CD4-positive, alpha-beta T cell treated with Interleukin-12 subunit alpha and Interleukin-12 subunit beta, for 1 hour (primary cell): ENCODE measurements at places on chromosomes 3 and 15.

GRCh38 chr15:60299452-60300047, 98.2 kb downstream of the ANXA2 start:
- no peak for DNase-seq

- no peak for DNase-seq
Measured at GRCh38 chr15:89075101-89075640, 13.1 kb upstream of the ABHD2 start.

GRCh38 chr3:55297706-55298105, 189.4 kb downstream of the WNT5A start:
- DNase-seq = no peak

DNA sequence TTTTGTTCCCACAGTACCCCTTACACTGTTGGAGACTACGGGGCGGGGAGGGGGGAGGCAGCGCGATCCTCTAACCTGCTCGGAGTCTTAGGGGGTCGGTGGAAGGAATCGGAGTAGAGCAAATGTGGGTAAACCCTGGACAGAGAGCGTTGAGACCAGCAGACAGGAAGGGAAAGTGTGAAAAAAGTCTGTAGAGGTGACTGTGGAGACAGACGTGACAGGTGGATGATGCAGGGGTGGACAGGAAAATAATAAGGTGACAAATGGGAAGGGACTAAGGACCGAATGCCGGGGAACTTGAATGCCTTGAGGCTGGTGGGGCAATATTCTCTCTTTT, 424 bp downstream of the EAF2 start:
- DNase-seq = peak; percentile 38

- DNase-seq = no peak
Measured at GRCh38 chr15:75309711-75310110, 26.2 kb upstream of the COMMD4 start.

GRCh38 chr3:141056751-141057171, 5.6 kb downstream of the SPSB4 start:
- DNase-seq = no peak

- DNase-seq = no peak
Measured at GRCh38 chr3:114299941-114300624, 6.3 kb downstream of the TIGIT start.

DNA sequence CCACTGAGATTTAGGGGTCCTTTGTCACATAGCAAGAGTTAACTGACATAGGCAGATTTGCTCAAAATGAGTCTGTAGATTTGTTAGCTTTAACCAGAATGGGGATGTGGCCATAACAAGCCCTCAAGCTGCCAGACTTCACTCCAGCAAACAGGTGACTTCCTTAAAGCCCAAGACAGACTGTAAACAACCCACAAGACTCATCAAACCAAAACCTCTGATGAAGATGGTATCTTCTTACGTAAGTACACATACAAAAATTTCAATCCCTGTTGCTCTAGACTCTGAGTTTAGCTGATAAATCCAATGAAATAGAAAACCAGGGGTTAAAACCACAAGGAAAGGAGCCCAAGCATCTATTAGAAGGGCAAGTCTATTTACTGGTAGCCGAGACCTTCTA, 18.2 kb upstream of the ZBTB20 start:
- peak; percentile 58 for DNase-seq

- DNase-seq = no peak
Measured at GRCh38 chr3:121592856-121593702, at the start of gene FBXO40. TSS of gene FBXO40 (plus strand) at chr3:121593379. CDS start at chr3:121620576, 27,197 bp downstream.

- no peak for DNase-seq
Measured at GRCh38 chr15:72068856-72069255, 49.1 kb downstream of the MYO9A start.

DNA sequence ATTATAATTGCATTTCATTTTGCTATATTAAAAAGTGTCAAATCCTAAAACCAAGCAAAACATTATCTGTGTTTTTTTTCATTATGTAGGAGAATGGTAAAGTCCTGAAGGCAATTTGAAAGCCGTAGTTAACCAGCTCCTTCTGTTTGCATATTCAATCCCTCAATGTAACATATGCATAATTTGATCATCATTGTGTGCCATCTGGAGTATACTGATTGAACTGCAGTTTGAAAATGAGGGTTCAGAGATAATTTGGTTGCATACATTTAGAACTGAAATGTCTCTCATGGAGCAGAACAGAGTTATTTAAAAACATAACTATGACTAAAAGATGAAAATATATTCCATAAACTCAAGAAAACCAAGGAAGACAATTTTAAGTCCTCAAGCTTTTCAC, 518.6 kb downstream of the GBE1 start:
- DNase-seq = no peak

GRCh38 chr15:99250001-99250400, 620 bp upstream of the TTC23 start:
- no peak for DNase-seq

GRCh38 chr3:160686955-160687535, 10.1 kb downstream of the ARL14 start:
- DNase-seq = peak; percentile 22

GRCh38 chr3:46660003-46660402, 33.5 kb downstream of the ALS2CL start:
- no peak for DNase-seq

- no peak for DNase-seq
Measured at GRCh38 chr3:100662113-100662823, 47.0 kb upstream of the TFG start.

GRCh38 chr3:152355744-152356665, 87.3 kb downstream of the MBNL1 start:
- DNase-seq = no peak

DNA sequence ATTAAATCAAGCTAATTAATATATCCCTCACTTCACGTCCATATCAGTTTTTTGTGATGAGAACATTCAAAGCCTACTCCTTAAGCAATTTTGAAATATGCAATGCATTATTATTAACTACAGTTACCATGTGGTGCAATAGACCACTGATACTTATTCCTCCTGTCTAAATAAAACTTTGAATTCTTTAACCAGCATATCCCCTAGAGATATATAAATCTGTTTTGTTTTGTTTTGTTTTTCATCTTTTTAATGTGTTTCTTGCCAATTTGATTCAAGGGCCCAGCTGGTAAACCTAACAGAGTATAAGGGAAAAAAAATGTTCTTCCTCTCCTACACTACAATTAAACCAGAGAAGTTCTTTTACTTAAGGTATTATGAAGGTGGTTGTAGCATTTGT, 524.2 kb downstream of the NAALADL2 start:
- DNase-seq = no peak

- DNase-seq = no peak
Measured at GRCh38 chr15:29668120-29668602, 154.1 kb downstream of the TJP1 start.

- no peak for DNase-seq
Measured at GRCh38 chr3:49076646-49077045, 17.2 kb downstream of the QRICH1 start.
